ENCODE measurements at places on chromosomes 4 and X.
A peak's percentile ranks its signal among the peaks of the same experiment; 100 is the strongest.

GRCh38 chrX:18871161-18871890 lies 112.6 kb downstream of the PHKA2 start:
- DNase-seq = peak; percentile 27

- peak; percentile 25 for DNase-seq
Observed at GRCh38 chr4:102247041-102247440, 98.2 kb downstream of the SLC39A8 start.

- DNase-seq = no peak
Observed at GRCh38 chr4:168677063-168677462, 180.2 kb downstream of the PALLD start.

GRCh38 chr4:150949342-150949741 lies 65.7 kb downstream of the LRBA start:
- no peak for DNase-seq

DNA sequence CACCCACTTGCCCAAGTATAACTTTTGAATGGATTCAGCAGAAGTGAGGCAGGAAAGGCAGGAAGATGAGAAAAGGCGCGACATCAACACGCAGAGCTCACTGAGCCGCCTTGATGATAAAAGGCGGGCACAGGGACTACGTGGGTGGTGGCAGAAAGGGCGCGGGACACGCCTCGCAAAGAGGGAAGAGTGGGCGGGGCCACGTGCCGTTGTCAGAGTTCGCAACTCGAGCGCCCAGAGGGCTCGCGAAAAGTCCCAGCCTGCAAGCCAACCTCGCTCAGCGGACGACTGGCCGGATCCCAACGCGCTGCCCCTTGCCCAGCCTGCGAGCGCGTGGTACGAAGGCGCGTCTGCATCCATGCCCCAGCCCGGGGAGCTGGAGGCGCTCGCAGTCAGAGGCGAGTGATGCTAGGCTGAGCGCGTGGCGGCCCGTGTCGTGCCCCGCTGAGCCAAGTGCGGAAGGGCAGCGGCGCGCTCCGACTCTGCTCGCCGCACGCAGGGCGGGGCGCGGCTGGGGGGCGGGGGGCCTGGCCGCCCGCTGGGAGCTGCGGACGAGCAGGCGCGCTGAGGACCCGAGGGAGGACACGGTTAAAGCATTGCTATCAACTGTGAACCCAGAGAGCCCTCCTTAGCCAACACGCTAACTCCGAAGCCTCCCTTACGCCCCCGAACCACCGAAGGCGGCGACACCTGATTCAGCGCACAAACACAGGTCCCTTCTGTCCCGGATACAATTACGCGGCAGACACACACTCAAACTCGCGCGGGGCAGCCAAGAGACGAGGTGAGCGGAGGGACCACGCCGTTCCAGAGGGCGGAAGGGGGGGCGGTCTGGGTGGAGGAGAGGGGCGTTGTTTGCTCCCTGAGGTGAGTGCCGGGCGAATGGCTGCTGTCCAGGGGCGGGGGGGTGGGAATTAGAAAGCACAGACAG lies at the start of gene UGT8:
TSS of gene UGT8 (plus strand) at position 617 of the 931 bp plus-strand sequence. CDS start 24,074 bp downstream, outside the sequence.
- DNase-seq = peak; percentile 32

Measured in fibroblast of skin of back (primary cell).